Endodermal cell (in vitro differentiated cells): ENCODE measurements at places on chromosomes 12 and 14.

DNA sequence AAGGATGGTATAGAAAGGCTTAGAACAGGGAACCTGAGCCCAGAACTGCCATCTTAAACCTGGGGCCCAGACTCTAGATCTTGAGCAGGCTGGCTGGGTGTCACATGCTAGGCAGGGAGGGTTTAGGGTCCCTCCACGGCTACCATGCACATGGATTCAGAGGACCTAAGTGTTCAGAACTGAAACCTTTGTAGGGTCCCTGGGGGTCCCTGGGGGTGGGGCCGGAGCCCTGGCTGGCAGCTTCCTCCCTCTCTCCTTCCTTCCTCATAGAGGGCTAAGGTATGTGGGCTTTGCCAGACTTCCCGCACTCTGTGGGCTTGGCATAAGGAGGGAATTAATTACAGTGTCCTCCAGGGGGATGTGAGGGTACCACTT, 4.6 kb upstream of the ZNF385A start:
- DNase-seq = no peak

DNA sequence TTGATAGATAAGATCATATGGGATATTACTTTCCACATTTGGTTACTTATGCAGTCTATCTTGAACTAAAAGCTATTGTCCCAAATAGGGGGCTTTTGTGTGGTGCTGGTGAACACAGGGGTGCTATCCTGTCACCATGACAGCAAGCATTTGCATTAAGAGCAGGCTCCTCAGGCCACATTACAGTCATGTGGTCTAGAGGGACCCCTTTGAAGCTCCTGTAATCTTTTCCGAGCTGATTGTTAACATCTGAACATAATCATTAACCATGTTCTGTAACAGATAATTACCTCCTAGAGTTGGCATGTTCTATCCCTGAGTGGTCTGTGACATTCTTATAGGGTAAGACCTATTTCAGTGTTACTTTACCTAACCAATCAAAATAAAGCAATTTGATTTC, 178.8 kb downstream of the KTN1 start:
- DNase-seq = no peak

- no peak for DNase-seq
These were observed 182.2 kb downstream of the EXOC5 start for GRCh38 chr14:57086271-57087162.

DNA sequence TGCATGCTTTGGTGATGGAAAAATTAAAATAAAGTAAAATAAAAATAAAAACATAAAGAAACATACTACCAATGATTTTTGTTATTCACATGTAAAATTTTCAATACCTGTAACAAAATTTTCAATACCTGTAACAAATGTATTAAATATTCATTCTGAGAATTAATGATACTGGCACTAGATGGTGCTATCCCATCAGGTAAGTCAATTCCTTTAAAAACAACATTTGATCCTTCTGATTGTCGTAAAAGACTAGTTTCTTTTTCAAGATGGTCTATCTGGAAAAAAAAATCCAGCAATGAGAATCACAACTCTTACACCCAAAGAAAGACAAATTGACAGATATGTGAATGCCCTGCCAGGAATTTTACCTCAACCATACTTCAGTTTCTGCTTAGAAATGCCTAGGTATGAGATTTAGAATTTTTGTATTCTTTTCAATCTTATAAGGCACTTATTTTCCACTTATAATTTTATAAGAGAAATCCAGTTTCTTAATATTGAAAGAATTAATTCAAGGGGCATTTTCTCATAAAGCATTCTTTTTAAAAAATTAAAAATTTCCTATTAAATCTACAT, 30.7 kb downstream of the CEP290 start:
- no peak for DNase-seq

- no peak for DNase-seq
These were observed 1.2 kb upstream of the LRP1-AS start for GRCh38 chr12:57148469-57149244.

GRCh38 chr14:100907240-100907639, 3.7 kb upstream of the RTL1 start:
- no peak for DNase-seq

DNA sequence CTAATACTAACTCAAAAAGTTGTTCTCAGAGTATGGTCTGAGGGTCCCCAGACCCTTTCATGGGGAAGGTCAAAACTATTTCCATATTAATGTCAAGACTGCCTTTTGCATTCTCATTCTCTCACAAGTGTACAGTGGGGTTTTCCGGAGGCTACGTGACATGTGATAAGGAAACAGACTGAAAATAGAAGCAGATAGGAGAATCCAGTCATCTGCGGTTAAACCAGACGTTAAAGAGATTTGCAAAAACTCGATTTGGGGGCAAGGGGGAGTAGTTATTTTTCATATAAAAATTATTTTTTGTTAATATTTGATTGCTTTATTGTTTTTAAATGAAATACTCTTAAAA, 1.0 kb upstream of the NAP1L1 start:
- DNase-seq = no peak

- DNase-seq = no peak
These were observed 87.6 kb downstream of the PTPRQ start for GRCh38 chr12:80531646-80532045.

- DNase-seq = peak; percentile 56
These were observed 193.5 kb upstream of the CNOT2 start for GRCh38 chr12:70049596-70050360.

GRCh38 chr14:75907756-75908359, 73.9 kb downstream of the TGFB3 start:
- no peak for DNase-seq

DNA sequence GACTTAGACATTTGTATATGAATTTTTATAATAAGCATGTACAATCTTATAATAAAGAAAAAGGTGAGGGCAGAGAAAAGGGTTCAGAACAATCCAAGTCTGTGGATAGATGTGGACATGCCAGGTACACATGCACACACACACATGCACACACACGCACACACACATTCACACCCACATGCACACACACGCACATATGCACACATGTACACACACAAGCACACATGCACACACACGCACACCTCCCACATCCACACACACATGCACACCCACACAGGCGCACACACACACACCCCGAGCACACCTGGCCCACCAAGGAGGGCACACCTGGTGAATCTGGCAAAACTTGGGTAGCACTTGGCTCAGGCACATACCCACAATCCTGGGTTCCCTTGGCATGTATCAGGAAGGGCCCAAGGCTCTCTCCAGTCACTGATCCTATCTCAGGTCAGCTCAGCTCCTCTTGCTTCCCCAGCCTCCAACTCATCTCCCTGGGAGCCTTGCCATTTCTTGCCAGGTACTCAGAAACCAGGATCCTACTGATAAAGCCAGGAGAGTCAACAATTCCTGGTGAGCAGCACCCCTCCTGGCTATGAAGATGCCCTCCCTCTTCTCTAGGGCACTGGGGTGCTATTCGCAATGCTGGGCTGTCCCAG, 18.6 kb upstream of the TMEM106C start:
- no peak for DNase-seq

- peak; percentile 96 for DNase-seq
These were observed 1.1 kb upstream of the LRP1 start for GRCh38 chr12:57127101-57127725.

GRCh38 chr12:102769323-102769916, 147.6 kb downstream of the PAH start:
- peak; percentile 91 for DNase-seq

GRCh38 chr14:80315681-80316080, 104.4 kb upstream of the DIO2 start:
- no peak for DNase-seq

- DNase-seq = peak; percentile 76
These were observed 124.1 kb downstream of the GALC start for GRCh38 chr14:87868920-87869319.

- DNase-seq = no peak
These were observed 9.7 kb downstream of the MLXIP start for GRCh38 chr12:122088179-122088810.

DNA sequence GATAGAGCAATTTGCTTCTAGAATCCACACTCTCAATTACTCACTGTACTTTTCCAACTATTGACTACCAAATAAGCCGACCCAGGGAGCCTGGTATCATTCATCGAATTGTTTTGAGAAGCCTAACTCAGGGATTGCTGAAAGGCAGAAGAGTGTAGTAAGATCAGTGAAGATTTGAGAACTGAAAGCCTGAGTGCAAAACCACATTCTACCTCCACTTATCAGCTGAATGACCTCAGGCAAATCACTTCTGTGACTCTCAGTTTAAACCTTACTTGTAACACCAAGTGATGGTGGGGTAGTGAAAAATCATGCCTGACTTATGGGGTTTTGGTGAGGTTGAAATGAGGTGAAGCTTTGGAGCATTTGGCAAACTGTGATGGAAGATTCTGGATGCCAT, 126.1 kb upstream of the MAX start:
- DNase-seq = no peak

DNA sequence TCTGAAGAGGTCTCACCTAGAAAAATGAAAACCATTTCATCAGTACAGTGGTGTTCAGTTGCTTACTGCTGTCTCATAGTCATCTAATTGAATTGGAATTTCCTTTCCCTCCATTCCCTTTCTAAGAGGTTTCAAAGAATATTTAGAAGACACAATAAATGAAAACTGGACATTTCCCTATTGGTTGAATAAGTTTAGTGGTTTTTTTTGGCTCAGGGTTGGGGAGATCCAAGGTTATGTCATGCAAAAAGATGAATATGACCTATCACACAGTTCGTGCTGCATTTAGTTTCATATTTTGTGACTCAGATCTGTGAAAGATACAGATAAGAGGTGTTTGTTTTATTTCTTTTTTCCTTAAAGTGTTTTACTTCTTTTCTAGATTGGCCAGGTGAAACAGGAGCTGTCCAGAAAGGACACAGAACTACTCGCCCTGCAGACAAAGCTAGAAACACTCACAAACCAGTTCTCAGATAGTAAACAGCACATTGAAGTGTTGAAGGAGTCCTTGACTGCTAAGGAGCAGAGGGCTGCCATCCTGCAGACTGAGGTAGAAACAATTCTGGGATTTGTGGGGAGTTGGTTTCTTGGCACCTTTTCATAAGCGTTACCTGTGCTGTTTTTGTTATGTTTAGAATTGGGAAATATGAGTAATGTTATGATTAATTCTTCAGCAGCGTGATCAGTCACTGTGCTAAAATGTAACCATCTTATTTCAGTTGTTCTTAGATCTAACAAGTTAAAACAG, 124.6 kb downstream of the ERC1 start:
- DNase-seq = no peak

DNA sequence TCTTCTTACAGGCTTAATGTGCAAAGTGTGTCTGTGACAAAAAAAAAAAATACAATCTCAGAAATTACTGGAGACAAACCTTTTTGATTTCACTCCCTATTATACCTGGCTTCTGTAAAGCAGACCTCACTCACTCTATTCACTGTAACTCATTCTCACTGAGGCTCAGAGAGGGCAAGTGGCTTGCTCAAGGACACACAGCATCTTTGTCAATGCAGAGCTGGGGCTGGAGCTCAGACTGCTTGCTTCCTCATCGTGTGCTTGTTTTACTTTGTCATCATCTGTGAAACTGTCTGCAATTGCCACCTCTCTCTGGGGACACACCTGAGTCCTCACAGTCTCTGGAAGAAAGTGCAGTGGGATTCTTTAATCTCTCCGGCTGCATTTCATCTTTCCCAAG, 120.0 kb downstream of the PTPN11 start:
- DNase-seq = no peak

- DNase-seq = no peak
These were observed 8.2 kb upstream of the LGALS3 start for GRCh38 chr14:55120571-55121495.

DNA sequence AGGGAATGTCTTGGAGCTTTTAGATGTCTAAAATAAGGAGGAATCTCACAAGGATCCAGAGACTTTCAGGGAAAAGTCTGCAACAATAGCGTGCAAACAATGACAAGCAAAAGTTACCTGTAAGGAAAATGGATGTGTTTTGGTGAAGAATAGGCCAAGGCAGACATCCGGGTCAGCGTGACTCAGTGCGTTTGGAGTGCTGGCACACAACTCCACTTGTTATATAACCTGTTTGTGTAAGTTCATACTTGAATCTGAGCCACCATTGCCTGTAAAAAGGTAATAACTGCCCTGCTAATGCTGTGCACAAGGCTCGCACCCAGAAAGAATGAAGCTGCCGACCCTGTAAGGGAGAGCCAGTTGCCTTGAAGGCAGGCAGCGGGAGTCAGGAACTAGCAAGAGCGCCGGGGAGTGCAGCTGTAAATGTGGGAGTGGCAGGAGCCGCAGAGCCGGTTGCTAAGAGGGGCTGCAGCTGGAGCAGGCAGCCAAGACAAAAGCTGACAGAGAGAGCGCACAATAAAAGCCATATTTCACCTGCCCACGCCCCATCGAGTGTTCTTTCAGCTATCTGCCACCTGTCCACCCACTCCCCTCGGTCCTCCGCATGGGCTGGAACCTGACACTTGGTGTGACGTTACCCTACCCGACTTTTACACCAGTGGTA, 638.5 kb upstream of the MIS18BP1 start:
- DNase-seq = peak; percentile 58

GRCh38 chr12:85424581-85425348, 144.7 kb downstream of the ALX1 start:
- peak; percentile 81 for DNase-seq

DNA sequence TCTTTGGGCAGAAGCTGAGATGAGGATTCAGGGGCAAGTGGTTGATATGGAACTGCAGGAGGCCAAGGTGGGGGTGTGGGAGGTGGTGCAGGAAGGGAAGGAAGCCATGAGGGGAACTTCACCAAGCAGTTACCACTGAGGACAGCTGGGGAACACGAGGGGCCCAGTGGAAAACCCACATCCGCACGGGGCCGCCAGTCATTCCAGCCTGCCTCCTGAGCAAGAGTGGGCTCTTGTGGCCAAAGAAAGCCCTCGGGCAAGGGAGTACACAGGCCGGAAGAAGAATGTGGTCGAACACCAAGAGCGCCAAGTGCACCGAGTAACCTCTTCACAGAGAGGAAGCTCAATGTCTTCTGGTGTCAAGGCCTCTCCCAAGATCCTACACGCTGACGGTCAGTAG, 252.2 kb upstream of the FOXN3 start:
- no peak for DNase-seq

GRCh38 chr14:88473791-88474190, 81.0 kb downstream of the PTPN21 start:
- no peak for DNase-seq

DNA sequence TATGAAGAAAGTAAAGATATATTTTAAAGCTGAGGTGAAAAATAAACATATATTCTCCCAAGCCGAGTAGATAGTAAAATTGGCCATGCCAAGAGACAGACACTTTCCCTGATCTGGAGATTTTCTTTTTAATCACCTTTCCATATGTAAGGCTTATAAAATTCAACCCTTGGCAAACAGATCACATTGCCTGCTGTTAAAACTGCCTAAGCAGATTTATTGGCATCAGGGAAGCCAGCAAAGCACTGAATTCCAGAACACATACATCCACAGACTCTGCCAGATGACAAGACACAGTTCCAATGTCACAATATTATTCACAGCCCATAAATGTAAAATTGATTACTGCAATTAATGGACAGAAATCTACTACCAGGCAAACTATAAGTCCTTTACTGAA, 78.2 kb upstream of the GARIN2 start:
- DNase-seq = no peak

GRCh38 chr12:68326716-68327115, 5.4 kb downstream of the MDM1 start:
- no peak for DNase-seq

GRCh38 chr12:122366685-122367475, 55.6 kb downstream of the CLIP1 start:
- DNase-seq = peak; percentile 84
